Liver (tissue), 10 donors: ENCODE measurements at places on chromosomes 11 and 22.

DNA sequence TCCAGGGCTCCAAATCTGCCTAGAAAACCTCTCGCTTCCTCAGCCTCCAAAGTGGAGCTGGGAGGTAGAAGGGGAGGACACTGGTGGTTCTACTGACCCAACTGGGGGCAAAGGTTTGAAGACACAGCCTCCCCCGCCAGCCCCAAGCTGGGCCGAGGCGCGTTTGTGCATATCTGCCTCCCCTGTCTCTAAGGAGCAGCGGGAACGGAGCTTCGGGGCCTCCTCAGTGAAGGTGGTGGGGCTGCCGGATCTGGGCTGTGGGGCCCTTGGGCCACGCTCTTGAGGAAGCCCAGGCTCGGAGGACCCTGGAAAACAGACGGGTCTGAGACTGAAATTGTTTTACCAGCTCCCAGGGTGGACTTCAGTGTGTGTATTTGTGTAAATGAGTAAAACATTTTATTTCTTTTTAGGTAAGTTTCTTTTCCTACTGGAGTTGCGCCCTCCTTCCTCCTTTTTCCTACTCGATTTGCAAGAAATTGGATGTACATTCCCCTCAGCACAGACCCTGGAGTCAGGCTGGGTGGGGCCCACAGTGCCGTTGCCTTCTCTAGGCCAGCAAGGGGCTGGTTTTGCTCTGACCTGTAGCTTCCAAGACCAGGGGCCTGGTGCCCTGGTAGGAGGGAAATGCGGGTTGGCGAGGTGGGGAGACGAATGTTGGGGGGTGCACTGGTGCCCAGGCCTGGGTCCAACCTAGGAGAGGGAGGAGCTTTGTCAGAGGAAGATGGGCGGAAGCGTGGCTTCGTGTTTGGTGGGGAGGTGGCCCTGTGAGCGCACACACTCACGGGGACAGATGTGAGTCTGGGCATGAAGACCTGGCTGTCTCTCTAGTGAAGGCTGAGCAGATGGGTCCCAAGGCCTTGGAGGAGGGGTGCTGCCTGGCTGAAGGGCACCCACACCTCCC, 50.6 kb downstream of the ST14 start:
- DNase-seq: peak; percentile 27

DNA sequence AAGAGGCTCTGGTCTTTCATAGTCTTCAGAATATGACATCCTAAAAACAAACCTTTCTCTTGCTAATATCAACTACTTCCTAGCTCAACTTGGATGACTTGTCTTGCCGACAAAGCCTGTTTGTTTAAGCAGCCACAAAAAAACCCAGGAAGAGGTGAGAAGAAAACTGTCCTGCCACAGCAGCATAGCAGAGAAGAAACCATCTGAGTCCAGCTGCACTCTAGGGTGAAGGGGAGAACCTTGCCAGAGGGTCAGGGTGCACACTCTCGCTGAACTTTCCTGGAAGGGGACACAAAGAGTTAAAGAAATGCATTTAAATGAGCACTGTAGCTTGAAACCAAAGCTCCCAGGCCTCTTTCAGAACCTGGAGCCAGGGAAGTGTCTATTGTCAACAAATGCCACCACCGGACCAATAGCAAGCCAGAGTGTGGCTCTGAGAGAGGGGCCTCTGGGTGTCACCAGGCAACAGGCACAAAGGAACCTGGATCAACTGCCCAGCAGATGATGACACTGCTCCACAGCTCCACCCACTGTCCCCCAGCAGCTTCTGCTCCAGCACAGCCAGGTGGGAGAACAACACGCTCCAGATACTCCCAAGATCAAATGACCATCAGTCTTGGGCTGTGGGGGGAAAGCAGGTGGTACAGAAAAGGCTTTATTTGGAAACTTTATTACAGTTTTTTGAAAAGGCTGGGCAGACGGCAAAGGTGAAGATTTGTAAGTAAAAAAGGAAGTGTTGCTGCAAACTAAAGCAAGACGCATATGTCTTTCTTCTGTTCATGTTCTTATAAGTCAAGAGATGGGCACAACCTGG, 105.7 kb downstream of the RASSF10 start:
- DNase-seq: peak; percentile 39

GRCh38 chr11:65884716-65885092, 3.6 kb downstream of the FIBP start:
- peak; percentile 82 for DNase-seq

GRCh38 chr11:61023086-61023965, 51.8 kb downstream of the CD6 start:
- DNase-seq: no peak

- no peak for DNase-seq
These were observed 51.7 kb upstream of the NUP160 start for GRCh38 chr11:47899801-47900200.
